ENCODE measurements at places on chromosomes 5 and 9.

DNA sequence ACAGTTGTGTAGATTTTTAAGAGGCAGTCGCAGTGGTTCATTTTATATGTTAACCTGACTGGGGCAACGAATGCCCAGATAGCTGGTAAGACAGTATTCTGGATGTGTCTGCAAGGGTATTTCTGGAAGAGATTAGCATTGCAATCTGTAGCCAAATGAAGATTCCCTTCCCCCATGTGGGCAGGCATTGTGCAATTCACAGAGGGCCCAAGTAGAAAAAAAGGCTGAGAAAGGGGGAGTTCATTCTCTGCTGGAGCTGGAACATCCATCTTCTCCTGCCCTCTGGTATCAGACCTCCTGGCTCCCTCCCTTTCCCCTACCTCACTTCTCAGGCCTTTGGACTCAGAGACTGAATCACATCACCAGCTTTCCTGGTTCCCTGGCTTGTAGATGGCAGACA lies 70.6 kb downstream of the TENT4A start:
- no peak for DNase-seq

DNA sequence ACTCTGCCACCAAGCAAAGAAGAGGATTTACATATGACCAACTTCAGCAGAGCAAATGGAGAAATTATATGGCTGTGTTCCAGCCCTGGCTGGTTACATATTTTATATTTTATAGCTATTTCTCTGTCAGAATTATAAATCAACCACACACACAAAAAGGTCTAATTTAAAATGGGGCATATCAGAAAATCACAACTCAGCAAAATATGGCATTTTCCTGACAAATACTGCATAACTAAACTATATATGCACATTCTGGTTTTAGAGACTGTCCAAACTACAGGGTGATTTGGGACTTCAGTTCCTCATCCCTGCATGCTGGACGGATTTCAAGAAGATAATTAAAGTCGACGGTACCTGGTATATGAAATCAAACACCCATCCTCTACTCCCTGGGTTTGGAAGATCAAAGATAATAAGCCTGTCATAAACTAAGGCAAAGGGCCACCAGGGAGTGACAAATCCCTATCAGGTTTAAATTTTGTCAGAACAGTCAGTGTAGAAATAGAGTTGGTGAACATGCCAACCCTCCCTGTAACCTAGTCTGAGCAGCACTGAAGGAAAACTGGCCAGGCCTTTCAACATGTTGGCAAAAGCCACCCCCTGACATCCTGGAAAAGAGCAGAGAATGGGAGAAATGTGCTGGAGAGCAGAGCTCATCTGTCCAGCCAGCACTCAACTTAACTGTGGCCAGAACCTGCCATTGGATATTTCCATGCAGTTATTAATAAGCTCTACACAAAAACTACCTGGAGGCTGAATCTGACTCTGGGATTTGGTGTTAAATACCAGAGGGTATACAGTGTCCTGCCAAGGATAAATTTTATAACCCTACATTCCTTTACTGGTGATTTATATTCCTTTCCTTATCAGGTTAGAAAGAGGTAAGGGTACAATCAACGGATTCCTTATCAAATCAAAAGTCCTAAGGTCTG lies 235.7 kb downstream of the ENC1 start:
- DNase-seq = no peak

- no peak for DNase-seq
These were observed 1997.6 kb upstream of the WWC1 start for GRCh38 chr5:166293892-166294291.

- no peak for DNase-seq
These were observed 123.9 kb downstream of the RAB3C start for GRCh38 chr5:58706736-58707135.

DNA sequence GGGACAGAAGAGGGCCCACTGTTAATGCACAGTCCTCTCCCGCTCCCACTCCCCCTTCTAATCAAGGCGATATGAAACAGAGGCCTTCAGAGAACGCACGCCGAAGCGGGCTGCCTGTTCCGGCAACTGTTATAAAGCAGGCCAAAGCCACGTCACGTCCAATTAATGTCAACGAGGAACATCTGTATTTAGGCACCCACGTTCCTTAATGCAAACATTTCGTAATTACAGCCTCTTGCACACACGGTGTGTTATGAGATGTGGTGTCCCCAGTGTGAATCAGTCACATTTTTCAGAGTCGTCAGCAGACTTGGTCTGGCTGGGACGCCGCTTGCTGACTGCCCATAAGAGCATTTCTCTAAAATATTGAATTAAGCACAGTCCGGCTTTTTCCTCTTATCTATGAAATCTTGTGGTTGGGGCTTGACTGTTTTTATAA lies 339.0 kb downstream of the NSG2 start:
- DNase-seq = no peak

- no peak for DNase-seq
These were observed 33.5 kb downstream of the PDGFRB start for GRCh38 chr5:150122158-150122510.

DNA sequence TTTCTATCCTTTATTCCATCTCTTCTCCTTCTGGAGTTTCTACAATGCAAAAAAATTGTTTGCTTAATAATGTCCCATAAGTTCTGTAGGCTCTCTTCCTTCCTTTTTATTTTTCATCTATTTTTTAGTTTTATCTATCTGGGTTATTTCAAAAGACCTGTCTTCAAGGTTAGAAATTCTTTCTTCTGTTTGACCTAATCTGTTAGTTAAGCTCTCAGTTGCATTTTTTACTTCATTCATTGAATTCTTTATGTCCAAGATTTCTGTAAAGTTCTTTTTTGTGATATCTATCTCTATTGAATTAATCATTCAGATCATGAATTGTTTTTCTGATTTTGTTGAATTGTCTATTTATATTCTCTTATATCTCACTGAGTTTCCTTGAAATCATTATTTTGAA lies 145.9 kb upstream of the TLE4 start:
- no peak for DNase-seq

- peak; percentile 97 for DNase-seq
These were observed 7.0 kb upstream of the IRF1 start for GRCh38 chr5:132497488-132497997.

GRCh38 chr5:134533115-134533815 lies 7.8 kb downstream of the JADE2 start:
- no peak for DNase-seq

- DNase-seq = peak; percentile 16
These were observed 201.1 kb downstream of the SEMA5A start for GRCh38 chr5:9344751-9345240.

GRCh38 chr9:109986521-109986991 lies 206.6 kb downstream of the PALM2AKAP2 start:
- DNase-seq = peak; percentile 91

DNA sequence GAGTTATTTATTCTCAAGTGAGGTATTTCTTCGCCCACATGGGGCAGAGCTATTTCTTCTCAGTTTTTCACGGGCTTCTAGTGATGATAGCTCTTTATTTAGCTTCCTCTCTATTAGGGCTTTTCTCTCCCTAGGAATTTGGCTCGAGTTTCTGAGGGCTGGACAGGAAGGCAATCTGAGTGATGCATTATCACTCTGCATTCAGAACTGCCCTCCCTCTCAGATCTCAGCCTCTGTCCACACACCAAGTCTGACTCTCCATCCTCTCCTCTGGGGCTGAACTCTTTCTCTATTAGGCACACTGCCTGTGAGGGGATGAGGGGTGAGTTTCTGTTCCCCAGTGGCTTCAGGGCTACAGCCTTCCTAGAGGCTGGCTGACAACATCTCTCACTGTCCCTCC lies 14.9 kb upstream of the SCAMP1 start:
- DNase-seq = no peak

- DNase-seq = no peak
These were observed 65.2 kb upstream of the FYB1 start for GRCh38 chr5:39284552-39284951.

DNA sequence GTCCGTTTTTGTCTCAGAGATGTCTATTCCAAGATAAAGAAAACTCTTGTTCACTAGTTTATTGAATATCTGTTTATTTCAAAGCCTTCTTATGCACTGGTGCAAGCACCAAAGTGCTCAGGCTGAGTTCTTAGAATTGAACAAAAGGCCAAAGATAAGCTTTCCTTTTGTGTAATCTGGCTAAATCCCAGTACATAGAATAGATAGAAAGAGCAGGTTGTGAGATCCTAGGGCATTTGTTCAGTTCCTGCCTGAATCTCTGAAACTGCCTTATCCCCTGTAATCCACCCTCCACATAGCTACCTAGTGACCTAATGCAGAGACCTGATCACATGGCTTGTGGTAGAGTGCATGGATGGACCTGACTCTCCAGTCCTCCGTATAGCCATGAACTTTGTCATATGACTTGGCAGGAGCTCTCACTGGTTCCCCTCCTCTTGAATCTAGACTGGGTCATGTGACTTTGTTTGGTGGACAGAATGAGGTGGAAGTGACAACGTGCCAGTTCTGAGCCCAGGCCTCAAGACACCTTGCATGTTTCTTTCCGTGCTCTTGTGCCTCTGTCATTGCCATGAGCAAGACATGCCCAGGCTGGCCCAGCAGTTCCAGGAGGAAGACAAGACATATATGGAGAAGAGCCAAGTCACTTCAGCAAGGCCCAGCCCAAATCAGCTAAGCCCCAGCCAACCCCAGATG lies 139.3 kb upstream of the SHB start:
- peak; percentile 85 for DNase-seq

GRCh38 chr9:79522793-79523192 lies 49.0 kb upstream of the TLE4 start:
- DNase-seq = no peak

DNA sequence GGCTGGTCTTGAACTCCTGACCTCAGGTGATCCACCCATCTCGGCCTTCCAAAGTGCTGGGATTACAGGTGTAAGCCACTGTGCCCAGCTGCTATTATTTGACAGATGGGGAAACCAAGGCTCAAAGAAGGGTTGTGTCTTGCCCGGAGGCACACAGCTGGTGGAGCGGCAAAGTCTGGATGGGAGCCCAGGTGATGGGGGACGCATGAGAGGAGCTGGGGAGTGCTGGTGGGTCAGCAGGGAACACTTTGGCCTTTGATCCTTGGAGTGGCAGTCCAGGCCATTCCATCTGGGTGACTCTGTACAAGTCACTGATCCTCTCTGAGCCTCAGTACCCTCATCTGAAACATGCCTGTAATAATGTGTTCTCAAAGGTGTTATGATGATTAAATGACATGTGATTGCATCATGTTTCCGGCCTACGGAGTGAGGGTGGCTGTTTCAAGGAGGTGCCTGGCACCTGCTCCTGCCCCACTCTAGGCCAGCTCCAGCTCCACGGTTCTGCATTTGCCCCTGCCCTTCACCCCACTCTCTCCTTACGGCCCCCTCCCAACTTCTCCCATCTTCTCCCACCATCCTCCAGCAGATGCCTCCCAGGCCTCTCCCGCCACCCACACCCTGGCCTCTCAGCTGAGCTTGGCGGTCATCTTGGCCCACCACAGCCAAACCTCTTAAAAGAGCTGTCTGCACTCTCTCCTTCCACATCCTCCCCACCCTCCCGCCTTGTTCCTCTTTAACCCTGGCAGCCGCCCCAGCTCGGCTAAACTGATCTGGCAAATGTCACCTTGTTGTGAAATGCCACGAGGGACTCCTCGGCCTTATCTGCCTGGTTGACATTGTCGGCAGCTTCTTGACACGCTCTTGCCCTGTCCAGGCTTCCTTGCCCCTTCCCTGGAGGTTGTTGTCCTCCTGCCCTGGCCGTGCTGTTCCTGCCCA lies 5.5 kb upstream of the DBN1 start:
- peak; percentile 67 for DNase-seq

DNA sequence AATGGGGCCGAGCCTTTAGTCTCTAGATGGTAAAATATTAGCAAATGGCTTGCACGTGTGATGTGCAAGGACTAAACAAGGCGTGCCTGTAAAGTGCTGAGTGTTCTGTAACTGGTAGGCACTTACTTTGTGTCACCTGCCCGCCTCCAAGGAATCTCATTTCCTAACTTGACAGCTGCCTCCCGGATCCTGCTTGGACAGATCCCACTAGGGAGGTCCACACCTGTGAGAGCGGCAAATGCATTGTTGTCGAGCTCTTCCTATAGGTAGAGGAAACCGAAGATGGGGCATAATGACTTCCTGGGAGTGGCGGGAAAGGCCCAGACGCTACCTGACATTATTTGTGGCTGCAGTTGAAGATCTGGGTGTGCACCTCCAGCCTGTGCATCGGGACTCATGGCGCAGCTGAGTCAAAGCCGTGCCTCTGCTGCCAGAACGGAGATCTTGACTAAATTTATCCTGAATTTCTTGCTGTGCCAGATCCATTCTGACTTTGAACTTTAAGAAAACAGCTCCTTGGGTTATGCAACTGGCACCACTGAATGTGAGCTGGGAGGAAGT lies 79.8 kb downstream of the TENT4A start:
- no peak for DNase-seq

DNA sequence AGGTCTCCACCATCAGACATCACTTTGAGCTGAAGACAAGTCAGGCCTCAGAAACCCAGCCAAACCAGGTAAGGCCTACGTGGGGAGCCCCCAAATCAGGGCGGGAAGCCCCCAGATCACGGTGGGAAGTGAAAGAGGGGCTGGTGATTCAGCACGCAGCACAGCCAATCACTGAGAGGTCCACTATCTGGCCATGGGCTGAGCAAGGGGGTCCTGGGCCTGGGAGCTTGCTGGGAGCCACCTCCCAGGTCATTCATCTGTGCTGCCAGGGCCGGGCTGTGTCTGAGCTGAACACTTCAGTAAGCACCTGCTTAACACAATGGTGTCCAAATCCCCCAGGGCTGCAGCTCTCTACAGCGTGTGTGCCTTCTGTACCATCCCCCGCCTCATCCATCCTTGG lies 15.5 kb downstream of the MED10 start:
- DNase-seq = no peak

GRCh38 chr5:143318270-143318669 lies 85.2 kb downstream of the NR3C1 start:
- DNase-seq = no peak

DNA sequence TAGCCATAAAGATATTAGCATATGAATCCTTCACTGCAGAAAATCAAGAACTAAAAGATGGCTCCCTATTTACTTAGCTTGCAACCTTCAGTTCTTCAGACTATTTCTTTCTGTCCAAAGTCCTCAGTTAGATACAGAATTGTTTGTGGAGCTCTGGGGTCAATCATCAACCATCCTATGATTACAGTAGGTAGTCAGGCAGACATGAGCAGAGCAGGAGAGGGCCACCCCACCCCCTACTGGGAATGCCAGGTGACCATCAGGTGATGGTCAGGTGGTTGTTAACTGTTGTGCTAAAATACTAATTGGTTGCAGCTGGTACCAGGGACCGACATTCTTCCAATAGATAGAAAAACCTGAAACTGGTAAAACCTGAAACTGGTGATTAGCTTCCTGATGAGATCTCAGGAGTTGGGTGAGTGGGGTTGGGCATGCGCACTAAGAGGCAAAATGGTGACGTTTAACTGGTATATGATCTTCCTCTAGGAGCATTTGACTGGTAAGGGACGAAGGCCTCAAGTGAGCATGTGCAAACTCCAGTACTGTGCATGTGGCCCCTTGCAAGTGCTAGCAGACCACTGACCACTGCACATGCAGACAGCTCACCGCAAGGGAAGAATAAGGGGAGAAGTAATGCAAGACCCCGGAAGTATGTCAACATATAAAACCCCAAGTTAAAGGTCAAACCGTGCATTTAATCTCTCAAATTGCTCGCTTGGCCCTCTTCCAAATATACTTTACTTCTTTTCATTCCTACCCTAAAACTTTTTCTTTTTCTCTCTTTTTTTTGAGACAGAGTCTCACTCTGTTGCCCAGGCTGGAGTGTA lies 13.6 kb downstream of the C9orf57 start:
- no peak for DNase-seq
